Hindlimb muscle (tissue), 1 donor: ENCODE measurements at places on chromosomes 12 and 14. TPM values are rescaled to one million over a fixed set of nuclear protein-coding genes. Genes with fewer than 3 reads are reported as not detected.

- DNase-seq: no peak
Observed at GRCh38 chr14:91295276-91295845, 50.9 kb upstream of the GPR68 start.

DNA sequence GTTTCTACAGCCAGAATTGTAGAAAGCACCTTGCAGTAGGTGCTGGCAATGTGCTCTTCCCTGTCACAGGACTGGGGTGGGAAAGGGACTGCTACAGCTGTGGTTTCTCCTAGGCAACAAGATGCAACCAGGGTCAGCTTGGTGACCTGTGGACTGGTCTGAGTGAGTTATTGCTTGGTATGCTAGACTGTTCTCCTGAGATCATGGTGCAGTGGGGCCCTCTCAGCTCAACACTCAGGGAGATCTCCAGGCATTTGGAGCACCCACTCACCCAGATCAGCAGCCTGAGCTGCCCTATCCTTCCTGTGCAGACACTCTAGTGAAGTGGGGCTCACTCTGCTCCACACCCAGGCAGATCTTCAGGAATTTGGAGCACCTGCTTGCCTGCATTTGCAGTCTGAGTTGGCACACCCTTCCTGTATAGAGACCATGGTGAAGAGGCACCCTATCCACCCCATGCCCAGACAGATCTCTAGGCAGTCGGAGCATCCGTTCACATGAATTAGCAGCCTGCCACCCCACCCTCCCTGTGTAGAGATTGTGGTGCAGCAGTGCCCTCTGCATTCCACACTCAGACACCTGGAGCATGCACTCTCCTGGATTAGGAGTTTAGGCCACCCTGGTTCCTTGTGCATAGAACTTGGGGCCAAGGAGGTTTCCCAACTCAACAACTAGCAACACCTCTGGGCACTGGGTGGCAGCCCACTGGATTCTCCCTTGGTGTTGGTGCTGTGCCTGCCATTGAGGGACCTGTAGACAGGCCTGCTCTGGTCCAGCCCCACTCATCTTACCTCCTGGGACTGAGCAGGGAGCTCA, 3.8 kb upstream of the FAM186B start:
- DNase-seq: no peak

- no peak for DNase-seq
Observed at GRCh38 chr12:48572326-48572725, 2.5 kb upstream of the LALBA start.

GRCh38 chr14:95696741-95697140, 10.5 kb downstream of the TCL1B start:
- DNase-seq: no peak

- no peak for DNase-seq
Observed at GRCh38 chr14:91317381-91318308, 73.1 kb upstream of the GPR68 start.

DNA sequence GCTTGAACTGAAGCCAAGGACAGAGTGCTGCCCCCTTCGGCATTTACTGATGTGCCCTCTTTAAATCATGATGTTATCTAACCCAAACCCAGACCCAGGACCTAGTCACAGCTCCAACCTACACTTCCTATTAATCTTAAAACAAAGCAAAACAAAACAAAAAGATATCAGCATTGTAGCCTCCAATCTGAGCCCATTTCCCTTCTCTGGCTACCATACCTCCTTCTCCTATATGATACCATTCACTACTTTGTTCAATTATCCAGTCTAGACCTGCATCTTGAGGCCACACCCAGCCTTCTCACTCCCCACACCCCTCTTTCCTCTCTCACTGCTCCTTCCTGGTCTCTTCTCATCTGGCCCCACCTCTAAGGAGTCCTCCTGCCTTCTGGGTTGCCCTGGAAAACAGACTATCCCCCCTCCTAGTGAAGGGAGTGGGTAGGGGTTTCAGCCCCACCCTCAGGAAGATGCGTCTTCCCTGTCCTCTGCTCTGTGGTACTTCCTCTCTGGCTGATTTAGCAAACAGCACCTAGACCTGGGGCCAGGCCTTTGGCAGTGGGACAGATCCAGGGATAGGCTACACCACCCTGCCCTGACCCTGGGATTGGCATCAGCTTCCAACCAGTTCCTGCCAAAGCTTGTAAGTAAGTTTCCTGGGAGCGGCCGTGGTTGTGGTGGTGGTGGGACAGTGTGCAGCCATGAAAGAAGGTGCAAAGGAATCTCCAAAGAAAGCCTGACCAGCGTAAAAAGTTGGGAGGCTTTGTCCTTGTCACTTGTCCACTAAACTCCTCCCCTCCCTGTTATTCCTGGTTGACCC, 3.3 kb downstream of the LTB4R start:
- DNase-seq: no peak

DNA sequence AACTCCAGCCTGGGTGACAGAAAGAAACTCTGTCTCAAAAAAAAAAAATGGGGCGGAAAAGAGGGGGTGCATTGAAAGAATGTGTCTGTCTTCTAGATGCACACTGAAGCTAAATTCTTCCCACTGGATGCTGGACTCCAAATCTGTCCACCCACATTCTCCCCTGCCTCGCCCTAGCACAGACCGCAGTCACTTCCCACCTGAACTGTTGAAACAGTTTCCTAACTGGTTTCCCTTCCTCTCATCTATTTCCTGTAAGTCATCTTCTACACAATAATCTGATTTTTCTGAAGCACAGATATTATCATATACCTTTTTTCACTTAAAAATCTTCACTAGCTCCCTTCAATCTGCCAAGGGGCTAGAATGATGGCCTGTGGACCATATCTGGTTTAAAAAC, 1.5 kb upstream of the HCAR1 start:
- DNase-seq: no peak

GRCh38 chr14:25001156-25001555, 48.8 kb downstream of the STXBP6 start:
- DNase-seq: no peak

GRCh38 chr14:81247271-81247766, 26.6 kb upstream of the GTF2A1 start:
- DNase-seq: no peak

- no peak for DNase-seq
Observed at GRCh38 chr12:104956870-104957718, 996 bp downstream of the SLC41A2 start.

GRCh38 chr12:49417558-49417957, 50.3 kb downstream of the SPATS2 start:
- DNase-seq: no peak

DNA sequence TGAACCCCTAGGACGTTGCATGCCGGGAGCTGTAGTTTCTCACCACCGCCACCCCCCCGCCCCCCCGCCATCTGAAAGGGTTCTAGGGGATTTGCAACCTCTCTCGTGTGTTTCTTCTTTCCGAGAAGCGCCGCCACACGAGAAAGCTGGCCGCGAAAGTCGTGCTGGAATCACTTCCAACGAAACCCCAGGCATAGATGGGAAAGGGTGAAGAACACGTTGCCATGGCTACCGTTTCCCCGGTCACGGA, 501 bp upstream of the HSP90B1 start:
- no peak for DNase-seq

- DNase-seq: no peak
Observed at GRCh38 chr14:71594821-71595220, 337.4 kb upstream of the RGS6 start.

GRCh38 chr12:70448371-70448770, 82.3 kb downstream of the KCNMB4 start:
- DNase-seq: no peak

DNA sequence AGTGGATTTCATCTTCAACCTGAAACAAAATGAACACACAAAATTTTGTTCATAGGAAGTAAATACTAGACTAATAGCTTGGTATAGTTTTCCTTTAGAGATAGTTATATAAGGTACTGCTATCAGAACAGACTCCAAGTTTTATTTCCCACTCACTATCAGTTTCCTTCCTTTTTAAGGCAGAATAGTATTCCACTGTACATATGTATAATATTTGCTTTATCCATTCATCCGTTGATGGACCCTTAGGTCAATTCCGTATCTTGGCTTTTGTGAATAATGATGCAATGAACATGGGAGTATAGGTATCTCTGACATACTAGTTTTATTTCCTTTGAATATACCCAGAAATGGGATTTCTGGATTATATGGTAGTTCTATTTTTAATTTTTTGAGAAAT, 3.7 kb downstream of the CCNB1IP1 start:
- no peak for DNase-seq

DNA sequence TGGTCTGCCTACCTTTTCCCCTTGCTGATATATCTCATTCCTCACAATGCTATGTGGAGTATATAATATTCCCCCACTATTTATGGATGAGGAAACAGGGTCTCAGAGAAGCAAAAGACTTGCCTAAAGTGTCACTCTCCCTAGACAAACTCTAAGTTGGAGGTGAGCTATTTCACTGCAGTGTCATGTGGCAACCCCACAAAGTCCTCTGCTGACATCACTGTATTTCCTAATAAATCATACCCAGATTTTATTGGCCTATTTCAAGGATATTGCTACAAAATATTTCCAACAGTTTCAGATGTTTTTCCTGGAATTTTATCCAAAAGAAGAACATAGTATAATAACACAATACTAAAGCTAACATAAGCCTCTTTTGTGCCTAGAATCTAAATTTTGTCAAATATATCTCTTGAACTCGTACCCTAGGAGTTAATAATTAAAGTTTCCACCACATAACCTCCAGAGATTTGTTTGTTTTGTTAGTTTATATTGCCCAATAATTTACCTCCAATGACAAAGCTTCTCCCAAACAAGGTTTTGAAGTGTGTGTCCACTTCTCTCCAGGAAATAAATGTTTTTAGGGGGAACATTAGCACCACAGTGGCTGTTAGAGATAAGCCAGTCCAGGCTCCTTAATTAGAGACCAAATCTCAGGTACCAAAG, 215.1 kb downstream of the ASCL1 start:
- DNase-seq: no peak

DNA sequence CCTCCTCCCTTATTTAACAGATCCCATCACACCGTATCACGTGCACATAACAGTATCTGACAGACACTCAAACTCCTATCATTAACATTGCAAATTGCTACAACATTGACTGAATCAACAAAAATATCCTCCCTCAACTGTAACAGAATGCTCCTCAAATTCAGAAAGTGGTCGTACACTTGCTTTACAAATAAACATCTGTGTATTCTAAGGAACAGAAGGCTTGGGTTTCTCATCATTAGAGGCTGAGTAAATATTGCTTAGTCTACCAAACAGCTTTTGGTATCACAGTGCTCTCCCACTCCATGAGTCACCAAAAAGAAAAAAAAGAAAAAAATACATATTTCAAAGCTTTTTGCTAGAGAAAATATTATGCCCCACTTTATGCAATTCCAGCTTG, 23.9 kb downstream of the FERMT2 start:
- DNase-seq: no peak

DNA sequence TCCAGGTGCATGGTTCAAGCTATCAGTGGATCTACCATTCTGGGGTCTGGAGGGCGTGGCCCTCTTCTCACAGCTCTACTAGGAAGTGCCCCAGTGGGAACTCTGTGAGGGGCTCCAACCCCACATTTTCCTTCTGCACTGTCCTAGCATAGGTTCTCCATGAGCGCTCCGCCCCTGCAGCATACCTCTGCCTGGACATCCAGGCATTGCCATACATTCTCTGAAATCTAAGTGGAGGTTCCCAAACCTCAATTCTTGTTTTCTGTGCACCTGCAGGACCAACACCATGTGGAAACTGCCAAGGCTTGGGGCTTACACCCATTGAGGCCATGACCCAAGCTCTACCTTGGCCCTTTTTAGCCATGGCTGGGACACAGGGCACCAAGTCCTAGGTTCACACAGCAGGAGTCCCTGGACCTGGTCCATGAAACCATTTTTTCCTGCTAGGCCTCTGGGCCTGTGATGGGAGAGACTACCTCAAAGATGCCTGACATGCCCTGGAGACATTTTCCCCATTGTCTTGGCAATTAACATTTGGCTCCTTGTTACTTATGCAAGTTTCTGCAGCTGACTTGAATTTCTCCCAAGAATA, 76.8 kb downstream of the CRADD start:
- DNase-seq: no peak

GRCh38 chr14:30603402-30603801, 18.7 kb upstream of the SCFD1 start:
- DNase-seq: no peak

TTC6 gene
- 0.36 TPM for polyA plus RNA-seq

CPSF6 gene
- polyA plus RNA-seq: 51.6 TPM

AKAP6 gene
- 67.7 TPM for polyA plus RNA-seq

SERPINA10 gene
- not detected for polyA plus RNA-seq

TDRD9 gene
- polyA plus RNA-seq: 0.08 TPM
